Type B pancreatic cell (in vitro differentiated cells): ENCODE measurements at places on chromosomes 5 and 9. TPM values are rescaled to one million over a fixed set of nuclear protein-coding genes. Genes with fewer than 3 reads are reported as not detected.

- no peak for DNase-seq
These were observed 201.1 kb upstream of the HAPLN1 start for GRCh38 chr5:83921666-83922193.

- DNase-seq, result no peak
These were observed 251.6 kb upstream of the HAPLN1 start for GRCh38 chr5:83972236-83972635.

Gene PLPP7
- 0.50 and 3.1 TPM in 2 replicates for total RNA-seq

DNA sequence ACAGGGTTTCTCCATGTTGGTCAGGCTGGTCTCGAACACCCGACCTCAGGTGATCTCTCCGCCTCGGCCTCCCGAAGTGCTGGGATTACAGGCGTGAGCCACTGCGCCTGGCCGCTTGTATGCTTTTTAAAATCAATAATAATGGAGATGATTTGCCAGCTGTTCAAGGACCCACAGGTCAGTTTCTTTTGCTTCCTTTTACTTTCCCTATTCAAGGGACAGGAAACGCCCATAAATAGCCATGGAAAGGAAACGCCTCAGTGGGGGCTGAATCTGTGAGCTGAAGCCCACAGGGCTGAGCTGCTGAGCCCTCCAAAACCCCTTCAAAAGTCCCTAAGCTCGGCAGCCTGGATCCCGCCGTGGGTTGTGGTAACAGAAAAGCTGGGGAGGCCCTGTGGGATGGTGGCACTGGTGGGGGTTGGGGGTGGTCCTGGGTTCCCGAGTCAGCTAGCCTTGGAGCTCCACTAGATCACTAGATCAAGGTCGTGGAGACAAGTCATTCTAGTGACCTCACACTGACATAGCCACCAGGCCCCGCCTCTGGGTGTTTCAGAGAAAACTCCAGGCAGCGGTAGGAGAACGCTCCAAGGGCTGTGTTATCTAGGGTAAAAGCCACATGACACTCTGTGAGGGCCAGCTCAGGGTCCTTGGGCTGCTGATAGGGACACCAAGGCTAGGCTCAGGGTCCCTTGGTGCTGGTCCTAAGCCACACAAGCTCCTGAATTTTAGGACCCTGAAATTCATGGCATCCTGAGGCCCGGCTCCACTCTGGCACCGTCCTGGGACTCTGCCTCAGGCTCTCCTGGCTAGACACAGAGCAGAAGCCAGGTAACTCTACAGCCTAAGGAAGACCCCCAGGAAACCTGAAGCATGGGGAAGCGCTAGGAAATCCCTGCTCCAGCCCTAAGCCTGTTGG, 18.0 kb upstream of the DUSP1 start:
- DNase-seq, result no peak

DNA sequence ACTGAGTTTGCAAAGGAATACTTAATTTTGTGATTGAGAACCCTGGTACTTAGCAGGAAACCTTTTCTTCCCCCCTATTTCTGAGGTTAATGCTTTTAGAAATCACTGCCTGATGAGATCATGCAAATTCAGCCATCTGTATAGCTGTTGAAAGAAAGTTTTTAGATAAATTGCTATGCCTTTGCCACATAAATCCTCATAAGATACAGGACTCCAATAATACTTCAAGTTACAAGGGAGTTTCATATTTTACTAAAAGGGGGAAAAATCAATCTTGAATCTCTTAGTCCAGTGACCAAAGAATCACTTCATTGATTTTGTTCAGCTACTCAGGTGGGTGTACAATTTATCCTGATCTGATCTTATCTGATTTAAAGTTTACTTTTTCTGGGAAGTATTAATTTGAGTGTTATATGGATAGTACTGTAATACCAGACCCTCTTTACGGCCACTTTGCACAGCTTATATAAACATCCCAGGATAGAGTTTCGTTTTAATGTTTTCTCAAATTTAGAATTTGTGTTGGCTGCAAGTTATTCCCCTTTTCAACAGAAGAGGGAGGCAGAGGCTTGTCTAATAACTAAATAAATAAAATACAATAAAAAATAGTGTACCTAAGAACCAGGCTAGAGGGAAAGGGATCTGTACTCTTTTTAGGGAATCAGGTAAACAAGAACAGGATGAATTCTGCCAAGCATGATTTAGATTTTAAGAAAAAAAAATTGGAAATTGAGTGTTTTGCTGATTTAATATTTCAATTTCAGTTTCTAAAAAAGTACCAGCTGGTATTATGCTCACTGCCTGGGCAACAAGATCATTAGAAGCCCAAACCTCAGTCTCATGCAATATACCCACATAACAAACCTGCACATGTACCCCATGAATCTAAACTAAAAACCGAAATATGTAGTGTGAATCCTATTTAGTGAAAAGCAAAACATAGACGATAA, 69.1 kb downstream of the PSAT1 start:
- DNase-seq, result no peak

Gene NADK2
- 27.2 and 38.4 TPM in 2 replicates for total RNA-seq

- DNase-seq, result no peak
These were observed 36.5 kb downstream of the PPIC start for GRCh38 chr5:122999947-123000563.

GRCh38 chr9:129491487-129491855, 129.4 kb downstream of the C9orf50 start:
- DNase-seq, result no peak

DNA sequence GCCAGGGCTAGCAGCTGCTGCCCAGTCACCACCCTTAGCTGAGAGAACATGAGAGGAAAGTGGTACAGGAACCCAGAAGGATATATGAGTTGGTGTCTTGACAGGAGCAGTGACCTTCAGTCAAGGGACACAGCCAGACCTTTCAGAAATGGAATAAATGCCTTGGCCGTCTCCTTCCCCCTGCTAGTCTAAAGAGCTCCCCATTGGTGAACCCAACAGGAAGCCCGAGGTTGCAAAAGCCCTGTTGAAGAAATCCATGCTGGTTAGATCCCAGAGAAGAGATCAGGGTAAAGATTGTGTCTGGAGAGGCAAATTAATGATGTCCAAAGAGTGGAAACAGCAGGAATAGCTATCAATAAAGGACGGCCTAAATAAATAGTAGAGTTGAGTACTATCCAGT, 244.5 kb downstream of the NR3C1 start:
- DNase-seq, result no peak

- DNase-seq, result no peak
These were observed 40.8 kb upstream of the RNF130 start for GRCh38 chr5:180112181-180112861.

Gene PCAT7
- 10.0 and 14.7 TPM in 2 replicates for total RNA-seq

Gene PCDHB13
- total RNA-seq, result 2.3 and 4.7 TPM in 2 replicates

Gene EQTN
- total RNA-seq, result 1.1 TPM in 1 of 2 replicates, not detected in the other

Gene C9orf152
- total RNA-seq, result 0.48 and 2.8 TPM in 2 replicates

- DNase-seq, result no peak
These were observed 4.6 kb upstream of the RGMB start for GRCh38 chr5:98768960-98769209.

- no peak for DNase-seq
These were observed 5.7 kb downstream of the NFIB start for GRCh38 chr9:14307989-14308852.

Gene KIF20A
- total RNA-seq, result 20.5 and 61.0 TPM in 2 replicates

DNA sequence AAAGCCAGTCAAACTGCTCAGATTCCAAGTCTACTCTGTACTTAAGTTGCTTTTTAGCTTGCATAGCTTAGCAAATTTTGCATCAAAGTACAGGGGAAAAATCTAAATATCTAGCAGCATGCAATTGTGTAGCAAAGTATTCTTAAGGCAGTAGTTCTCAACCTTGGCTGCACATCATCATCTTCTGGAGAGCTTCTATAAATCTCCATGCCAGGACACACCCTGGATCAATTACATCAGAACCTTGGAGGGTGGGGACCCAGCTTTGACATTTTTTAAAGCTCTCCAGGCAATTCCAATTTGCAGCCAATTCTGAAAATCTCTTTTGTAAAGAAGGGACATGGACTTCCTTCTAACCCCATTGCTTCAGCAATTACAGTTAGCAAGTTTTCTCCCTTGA, 187.5 kb downstream of the SNCAIP start:
- no peak for DNase-seq
